HCT116 (cell line): ENCODE measurements at places on chromosomes 4 and X. TPM values are rescaled to one million over a fixed set of nuclear protein-coding genes. Genes with fewer than 3 reads are reported as not detected.

Gene CSAG2
- not detected for total RNA-seq

Gene ADRA2C
- total RNA-seq: 28.1 TPM

Gene GPR119
- total RNA-seq: not detected

Gene C4orf36
- 1.8 TPM for total RNA-seq

Gene SPON2
- total RNA-seq: 1.5 TPM

Gene TCEAL2
- not detected for total RNA-seq

Gene FAM47A
- not detected for total RNA-seq

Gene RTL3
- not detected for total RNA-seq

Gene SAP30
- 12.0 TPM for total RNA-seq

Gene UGT2B15
- 0.17 TPM for total RNA-seq

Gene MAGED4
- total RNA-seq: not detected

Gene OTC
- not detected for total RNA-seq

Gene FDCSP
- total RNA-seq: not detected

Gene F8A3
- not detected for total RNA-seq

Gene PDLIM3
- 11.5 TPM for total RNA-seq

Gene CRMP1
- not detected for total RNA-seq

Gene S100P
- 4.1 TPM for total RNA-seq

Gene NMU
- total RNA-seq: 81.1 TPM

Gene CC2D2A
- total RNA-seq: 13.0 TPM

Gene MRFAP1L1
- 43.0 TPM for total RNA-seq

Gene DGAT2L6
- total RNA-seq: not detected

Gene RAB9B
- 0.05 TPM for total RNA-seq

Gene HS6ST2
- total RNA-seq: 24.6 TPM

Gene CORIN
- total RNA-seq: 3.5 TPM

Gene FAM184B
- total RNA-seq: 0.07 TPM

Gene HMGN5
- total RNA-seq: 3.0 TPM

Gene ARR3
- not detected for total RNA-seq

Gene DMRTC1
- total RNA-seq: not detected

Gene KANTR
- 7.5 TPM for total RNA-seq

Gene MAP3K15
- total RNA-seq: 1.3 TPM

Gene REELD1
- total RNA-seq: 0.25 TPM

Gene ENPEP
- total RNA-seq: 4.5 TPM

Gene IQSEC2
- 20.7 TPM for total RNA-seq

Gene VCX
- total RNA-seq: not detected

Gene FGB
- total RNA-seq: 2.0 TPM

Gene GAGE13
- not detected for total RNA-seq

Gene TRIM75
- total RNA-seq: not detected

Gene FRG1
- total RNA-seq: 44.5 TPM

Gene NLRP2B
- not detected for total RNA-seq

Gene LNX1
- total RNA-seq: 3.3 TPM

Gene SPACA5
- not detected for total RNA-seq
